AG10803 (cell line): ENCODE measurements at places on chromosomes 2 and 18.
A peak's percentile ranks its signal among the peaks of the same experiment; 100 is the strongest.

DNA sequence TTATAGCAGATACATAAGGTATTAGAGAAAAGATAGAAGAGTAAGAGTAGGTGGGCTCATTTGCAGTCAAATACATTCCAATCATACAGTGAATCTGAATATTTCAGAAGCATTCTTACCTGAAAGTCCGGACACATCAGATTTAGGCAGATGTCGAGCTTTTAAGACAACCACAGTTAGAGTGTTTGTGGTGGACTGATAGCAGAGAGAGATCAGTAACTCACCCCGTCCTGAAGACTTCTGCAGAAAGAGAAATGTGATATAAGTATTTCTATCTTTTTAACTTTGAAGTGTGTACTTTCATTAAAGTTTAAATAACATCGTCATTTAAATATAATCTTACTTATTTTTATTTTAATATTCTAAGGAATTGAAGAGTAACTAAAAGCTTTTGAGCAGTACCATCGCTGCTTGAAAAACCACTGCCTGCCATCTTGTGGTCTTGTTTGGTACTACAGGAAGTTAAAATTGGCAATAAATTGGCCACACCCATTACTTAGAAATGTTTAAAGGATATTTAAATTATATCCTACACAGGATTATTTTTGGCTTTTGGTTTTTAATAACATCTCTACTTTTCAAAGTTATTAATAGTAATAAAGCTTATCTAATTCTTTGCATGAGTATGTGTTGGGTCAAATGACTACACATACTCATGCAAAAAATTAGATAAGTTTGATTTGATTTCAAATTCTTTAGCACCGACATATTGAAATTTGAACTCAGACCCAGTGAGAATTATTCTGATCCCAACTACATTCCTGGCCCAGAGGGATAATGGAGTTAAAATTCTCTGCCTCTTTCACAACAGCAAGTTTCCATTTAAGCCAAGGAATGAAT lies 5.5 kb downstream of the SYT4 start:
- DNase-seq = peak; percentile 56

GRCh38 chr18:58221060-58221725 lies 177.2 kb downstream of the NEDD4L start:
- peak; percentile 25 for DNase-seq

- DNase-seq = peak; percentile 22
Observed at GRCh38 chr2:24429197-24430074, 61.6 kb upstream of the NCOA1 start.

- DNase-seq = no peak
Observed at GRCh38 chr18:54672846-54673475, 81.9 kb downstream of the DYNAP start.

- peak; percentile 16 for DNase-seq
Observed at GRCh38 chr2:9970200-9971044, 18.9 kb downstream of the GRHL1 start.

GRCh38 chr2:126381091-126381490 lies 274.9 kb upstream of the GYPC start:
- DNase-seq = no peak

DNA sequence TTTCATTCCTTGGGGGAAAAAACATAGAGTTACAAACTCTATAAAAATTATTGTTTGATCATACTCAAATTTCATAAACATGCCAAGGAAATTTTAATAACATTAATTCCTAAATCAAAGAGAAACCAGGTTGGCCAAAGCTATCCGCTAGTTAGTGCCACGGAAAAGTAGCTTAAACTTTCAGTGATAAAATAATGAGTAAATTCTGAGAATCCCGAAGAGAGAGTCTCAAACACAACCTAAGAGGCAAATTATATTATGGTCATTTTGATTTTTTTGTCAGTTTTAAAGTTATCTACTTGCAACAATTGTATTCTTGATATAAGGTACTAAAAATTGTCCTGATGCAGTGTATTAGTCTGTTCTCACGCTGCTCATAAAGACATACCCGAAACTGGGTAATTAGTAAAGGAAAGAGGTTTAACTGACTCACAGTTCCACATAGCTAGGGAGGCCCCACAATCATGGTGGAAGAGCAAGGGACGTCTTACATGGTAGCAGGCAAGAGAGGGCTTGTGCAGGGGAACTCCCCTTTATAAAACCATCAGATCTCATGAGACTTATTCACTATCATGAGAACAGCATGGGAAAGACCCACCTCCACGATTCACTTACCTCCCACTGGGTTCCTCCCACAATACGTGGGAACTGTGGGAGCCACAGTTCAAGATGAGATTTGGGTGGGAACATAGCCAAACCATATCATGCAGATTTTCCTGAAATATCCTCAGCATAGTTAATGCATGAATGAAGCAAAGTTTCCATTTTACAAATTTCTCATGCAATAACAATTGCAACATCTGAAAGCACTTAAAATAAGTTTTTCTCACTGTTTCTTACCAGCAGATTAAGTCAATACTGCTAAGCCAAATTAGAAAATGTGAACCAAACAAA lies 205.9 kb upstream of the STK17B start:
- peak; percentile 75 for DNase-seq

DNA sequence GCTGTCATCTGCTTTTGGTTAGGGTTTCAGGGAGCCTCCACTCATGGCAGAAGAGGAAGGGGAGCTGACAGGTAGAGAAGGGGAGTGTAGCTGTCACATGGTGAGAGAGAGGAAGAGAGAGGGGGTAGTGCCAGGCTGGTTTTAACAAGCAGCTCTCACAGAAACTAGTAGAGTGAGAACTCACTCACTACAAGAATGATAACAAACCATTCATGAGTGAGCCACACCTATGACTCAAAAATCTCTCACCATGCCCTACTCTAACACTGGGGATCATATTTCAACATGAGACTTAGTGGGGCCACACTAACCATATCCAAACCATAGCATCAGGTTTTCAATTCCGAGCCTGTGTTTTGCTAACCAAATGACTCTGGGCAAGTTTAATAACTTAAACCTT lies 274.9 kb upstream of the VWC2L start:
- no peak for DNase-seq
